ENCODE measurements at places on chromosomes 16 and 17.

GRCh38 chr17:63086483-63087185 is 120.6 kb downstream of the TANC2 start:
- no peak for DNase-seq

DNA sequence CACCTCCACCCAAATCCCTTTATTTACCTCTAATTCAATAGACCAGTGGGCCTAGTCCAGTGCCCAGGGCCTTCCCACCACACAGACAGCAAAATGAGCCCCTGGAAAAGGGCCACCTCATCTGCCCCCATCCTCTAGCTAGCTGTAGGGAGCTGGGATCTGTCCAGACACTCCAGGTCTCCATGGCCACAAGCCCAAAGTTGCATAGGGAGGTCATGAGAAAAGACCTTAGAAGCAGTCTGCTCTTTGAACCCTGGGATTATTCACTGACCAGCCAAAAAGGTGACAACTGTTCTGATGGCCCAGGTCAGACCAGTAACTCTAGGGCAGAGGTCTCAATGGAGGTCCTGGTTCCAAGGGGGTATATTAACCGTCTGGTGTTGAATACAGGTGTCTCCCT is 2.0 kb downstream of the CUEDC1 start:
- DNase-seq, result no peak

DNA sequence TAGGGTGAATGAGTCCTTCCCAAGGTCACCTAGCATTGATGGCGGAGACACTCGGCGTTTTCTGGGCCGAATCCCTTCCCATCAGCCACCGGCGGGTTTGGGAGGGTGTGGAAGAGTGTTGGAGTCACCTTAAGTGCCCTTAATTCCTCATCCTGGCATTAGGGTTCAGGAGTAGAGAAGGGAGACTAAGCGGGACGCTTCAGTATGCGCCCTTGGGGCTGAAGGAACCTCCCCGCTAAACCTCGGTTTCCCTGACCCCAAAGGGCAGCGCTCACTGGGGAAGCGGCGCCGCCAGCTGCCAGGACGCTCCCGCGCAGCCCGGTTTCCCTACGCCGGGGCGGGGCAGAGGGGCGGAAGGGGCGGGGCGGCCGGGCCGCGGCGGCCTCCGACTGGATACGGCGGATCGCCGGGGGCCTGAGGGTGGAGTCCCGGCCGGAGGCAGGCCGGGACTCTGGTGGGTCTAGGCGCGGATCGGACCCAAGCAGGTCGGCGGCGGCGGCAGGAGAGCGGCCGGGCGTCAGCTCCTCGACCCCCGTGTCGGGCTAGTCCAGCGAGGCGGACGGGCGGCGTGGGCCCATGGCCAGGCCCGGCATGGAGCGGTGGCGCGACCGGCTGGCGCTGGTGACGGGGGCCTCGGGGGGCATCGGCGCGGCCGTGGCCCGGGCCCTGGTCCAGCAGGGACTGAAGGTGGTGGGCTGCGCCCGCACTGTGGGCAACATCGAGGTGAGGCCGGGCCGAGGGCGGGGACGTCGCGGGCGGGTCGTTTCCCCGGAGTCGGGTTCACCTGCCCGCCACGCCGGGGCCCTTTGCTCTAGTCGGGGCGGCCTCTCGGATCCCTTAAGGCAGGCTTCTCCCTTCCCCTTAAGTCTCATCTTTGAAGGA is at the start of gene DHRS11:
Gene DHRS11 (plus strand): TSS at position 446 of the 882 bp plus-strand sequence. CDS start 131 bp downstream, at position 577.
- peak; percentile 61 for DNase-seq

DNA sequence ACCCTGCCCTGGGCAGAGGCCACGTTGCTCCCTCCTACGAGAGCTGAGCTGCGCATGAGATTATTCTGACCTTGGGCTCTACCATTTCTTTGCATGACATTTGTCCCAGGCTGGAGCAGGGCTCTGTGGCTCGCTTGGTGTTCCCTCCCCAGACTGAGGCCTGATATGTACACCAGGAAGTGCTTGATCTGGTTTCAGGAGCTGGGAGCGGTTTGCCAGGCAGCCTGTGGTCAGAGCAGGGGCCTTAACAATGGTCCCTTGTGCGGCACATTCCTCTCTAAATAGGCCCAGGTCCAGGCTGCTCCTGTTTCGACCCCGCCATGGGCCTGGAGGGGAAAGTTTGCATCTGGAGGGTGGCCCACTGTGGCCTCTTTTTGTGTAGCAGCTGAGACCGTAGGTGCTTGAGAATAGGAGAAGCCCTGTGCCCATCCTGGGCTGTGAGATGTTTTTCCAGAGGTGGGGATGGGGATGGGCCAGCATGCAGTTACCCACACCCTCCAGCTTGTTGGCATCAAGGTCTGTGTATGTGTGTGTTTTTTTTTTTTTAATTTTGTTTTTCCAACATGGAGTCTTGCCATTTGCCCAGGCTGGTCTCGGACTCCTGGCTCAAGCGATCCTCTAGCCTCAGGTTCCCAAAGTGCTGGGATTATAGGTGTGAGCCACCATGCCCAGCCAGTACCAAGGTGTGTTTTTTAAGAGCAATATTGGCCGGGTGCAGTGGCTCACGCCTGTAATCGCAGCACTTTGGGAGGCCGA is 253.9 kb downstream of the SEC14L1 start:
- no peak for DNase-seq

- DNase-seq, result no peak
Measured at GRCh38 chr17:28963841-28964240, 12.5 kb upstream of the PHF12 start.

GRCh38 chr17:12227547-12227946 is 206.9 kb downstream of the MAP2K4 start:
- DNase-seq, result no peak

DNA sequence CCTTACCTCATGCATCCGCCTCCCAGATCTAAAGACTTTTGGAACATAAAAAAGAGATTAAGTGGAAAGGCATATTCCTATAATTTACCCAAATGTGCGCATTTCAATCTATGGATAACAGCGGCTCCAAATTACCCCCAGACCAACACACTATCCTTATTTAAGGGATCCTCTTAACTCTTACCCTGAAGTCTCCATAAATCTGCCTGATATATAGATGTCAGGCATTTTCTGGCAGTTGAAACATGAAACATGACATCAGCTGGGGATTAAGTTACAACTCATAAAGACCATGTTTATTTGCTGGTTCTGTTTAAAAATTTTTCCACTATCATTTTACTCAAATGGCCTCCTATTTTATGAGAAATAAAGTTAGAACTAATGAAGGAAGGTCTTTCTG is 478.5 kb upstream of the SALL1 start:
- no peak for DNase-seq

- DNase-seq, result peak; percentile 22
Measured at GRCh38 chr17:63760771-63761539, 12.4 kb downstream of the CCDC47 start.

DNA sequence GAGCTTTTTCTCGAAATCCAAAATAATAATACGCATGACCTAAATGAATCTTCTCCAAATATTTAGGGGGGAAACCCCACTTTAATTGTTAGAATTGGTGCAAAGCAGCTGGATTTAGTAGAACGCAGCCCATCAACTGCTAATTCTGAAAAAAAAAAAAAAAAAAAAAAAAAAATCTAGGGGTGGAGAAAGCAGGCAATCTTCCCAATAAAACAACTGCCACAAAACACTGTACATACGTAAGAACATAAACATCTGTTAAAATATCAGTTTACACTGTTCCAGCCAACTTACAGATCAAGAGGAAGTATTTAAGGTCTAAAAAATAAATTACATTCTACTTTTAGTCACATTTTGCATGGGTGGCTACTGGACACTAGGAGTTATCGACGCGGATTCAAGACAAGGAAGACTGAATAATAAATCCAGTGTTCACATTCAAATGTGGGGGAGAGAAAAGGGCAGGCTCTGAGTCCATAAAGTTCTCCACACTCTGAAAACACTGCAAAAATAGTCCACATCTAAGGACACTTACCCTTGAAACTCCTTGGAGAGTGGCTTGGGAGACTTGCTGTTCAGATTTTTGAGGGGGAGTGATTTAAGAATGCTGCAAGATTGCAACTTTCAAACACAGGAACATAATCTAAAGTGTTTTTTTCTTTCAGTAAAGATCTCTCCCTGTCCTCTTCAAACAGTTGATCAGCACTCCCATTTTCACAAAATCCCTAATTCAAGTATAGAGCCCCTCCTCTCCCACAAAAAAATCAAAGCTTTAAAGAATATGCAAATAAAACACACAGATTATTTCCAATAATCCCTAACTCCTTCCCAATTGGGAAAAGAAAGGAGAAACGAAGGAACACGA is 1.3 kb downstream of the APPBP2 start:
- DNase-seq, result peak; percentile 19
